Amygdala (tissue), 56 donors: ENCODE measurements at places on chromosomes 11 and 22.

DNA sequence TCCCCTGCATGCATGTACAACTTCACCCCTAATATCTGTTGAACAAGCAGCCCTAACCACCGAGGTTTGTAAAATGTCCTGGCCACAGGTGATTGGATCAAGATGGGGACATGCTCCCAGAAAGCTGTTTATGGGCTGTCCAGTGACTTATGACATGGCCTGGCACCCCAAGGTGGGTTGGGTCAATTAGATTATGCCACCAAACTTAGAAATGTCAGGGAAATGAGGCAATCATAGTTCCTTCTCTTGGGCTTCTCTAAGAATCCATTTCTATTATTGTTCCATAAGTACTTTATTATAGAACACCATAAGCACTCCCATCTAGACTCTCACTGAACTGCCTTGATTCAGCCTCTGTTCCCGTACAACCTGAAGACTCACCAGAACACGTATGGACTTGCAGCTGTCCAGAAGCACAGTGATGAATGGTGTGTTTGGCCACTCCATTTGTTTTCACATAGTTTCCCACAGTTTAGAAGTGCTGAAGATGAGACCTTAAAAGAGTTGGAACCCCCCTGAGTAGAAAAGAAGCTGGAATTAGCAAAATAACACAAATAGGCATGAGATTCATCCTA is 45.5 kb upstream of the OLFML1 start:
- DNase-seq, result no peak

DNA sequence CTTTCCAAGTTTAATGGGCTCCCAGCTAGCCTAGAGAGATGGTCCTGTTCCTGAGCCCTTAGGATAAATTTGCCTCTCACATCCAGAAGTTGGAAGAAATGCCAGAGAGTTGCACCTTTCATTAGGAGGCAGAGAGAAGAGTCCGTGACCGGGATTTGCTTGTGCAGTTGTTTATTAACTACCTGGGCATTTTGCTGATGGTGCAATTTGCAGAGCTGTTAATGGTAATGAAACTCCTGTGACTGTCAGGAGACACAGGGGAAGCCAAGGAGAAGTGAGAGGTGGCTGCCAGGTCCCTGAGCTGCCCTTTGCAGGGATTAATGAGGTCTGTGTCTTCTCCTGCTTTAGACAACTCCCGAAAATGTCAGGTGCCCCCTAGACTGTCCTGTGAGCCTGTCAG is 69.1 kb upstream of the B3GAT1 start:
- DNase-seq, result no peak

- no peak for DNase-seq
Measured at GRCh38 chr11:32137263-32137662, 46.4 kb downstream of the RCN1 start.

DNA sequence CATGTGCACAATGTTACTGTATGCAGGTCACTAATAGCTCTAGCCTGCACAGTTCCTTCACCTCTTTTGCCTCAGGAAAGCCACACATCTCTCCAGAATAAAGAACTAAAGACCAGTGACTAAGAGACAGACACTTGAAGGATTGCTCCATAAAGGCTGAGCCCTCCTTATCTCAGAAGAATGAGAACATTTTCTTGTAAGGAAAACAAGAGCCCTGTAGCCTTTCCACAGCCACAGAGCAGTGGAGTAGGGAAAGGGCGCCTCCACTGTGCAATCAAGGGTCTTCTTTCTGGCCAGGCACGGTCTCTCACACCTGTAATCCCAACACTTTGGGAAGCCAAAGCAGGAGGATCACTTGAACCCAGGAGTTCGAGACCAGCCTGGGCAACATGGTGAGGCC is 202.6 kb upstream of the TMEM45B start:
- DNase-seq, result no peak

DNA sequence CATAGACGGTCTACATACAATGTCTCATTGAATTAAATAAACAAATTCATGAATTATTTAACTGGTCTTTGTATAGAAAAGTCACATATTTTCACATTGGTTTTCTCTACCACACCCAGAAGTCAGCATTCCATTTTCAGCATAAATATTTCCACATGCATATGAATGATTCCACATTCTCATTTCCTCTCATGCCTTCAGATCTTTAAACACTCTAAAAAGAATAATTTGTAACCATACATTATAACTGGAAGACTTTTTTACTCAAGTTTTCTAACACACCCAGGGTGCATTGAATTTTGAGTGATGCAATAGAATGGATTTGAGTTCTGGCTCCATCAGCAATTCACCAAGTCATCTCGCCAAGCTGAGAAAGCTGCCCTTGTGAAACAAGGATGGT is 501.8 kb upstream of the TENM4 start:
- DNase-seq, result no peak

DNA sequence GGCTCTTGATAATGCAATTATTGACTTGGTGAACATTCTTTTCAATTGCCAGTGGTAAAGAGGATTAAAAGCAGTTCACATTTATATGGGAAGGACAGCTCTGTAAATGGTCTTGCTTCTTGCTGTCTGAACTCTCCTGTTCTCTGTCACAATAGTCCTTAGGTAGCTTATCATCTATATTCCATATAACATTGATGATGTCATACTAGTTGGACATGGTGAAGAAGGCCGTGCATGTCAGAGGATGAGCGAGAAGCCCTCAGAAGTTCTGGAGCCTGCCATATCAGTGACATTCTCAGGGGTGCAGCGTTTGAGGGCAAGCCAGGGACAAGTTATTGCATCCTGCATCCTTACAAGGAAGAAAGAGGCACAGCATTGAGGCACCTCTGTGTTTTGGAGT is 2.6 kb upstream of the CHKB start:
- DNase-seq, result no peak

DNA sequence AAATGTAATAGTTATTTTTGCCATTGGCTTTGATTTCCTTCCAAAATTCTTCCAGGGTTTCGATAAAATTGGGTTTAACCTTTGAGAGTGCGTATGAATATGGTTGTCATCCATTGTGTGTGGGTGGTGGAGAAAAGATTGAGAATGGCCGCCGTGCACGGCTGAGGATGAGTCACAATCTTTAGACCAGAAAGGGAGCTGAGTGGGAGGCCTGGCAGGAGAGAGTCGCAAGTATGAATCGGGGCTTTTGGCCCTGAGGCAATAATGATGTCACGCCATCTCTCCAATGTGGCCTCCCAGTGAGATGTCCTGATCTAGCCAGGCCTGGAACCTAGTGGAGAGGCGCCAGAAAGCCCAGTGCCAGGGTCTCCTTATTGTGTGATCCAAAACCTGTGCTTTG is 33.1 kb upstream of the SMPD1 start:
- DNase-seq, result no peak

- DNase-seq, result peak; percentile 84
Measured at GRCh38 chr22:30028731-30029130, 51.5 kb upstream of the HORMAD2 start.

DNA sequence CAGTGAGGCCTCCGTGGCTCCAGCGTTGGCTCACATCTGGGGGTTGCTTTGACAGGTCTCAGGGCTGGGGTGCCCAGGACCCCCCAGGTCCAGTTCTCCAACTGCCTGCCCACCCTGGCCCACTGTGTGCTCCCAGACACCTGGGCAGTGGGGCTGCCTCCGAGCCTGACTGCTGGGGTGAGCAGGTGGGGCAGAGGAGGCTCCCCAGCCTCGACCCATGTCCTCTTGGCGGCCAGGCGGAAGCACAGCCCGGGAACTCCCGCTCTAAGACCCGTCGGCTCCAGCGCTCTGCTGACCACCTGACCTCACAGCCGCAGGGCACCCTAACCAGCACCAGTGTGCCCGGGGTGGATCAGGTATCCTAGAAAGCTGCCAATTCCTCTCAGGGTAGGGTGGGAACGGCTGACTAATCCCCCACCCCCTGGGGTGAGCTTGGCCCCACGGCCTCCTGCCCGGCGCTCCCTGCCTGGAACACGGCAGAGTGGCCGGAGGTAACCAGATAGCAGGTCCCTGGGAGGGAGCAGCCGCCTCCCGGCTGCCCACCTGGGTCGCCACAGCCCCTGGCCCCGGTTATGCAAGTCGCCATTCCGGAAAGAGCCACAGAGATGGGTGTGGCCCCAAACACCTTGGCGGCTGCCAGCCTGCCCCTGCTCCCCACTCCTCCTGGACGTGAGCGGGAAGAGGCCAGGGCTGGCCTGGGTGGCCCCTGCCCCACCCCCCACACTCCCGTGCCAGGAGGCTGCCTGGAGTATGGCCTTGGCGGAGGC is 19.2 kb upstream of the MUC5B start:
- DNase-seq, result no peak

DNA sequence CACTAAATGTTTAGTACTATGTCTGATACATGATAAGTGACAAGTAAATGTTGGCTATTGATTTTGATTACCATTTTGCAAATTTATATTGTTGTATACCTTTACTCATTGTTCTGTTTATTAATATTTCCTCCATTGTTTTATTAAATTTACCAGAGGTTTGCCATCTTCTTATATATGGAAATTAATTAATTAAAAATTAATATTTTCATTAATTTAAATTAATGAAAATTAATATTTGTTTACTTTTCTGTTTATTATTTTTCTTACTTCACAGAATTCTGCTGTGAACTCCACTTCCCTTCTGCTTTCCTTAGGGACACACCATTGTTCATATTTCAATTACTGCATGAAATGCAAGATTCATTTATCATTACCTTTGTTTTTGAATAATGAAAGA is 331.0 kb downstream of the LARGE1 start:
- no peak for DNase-seq

DNA sequence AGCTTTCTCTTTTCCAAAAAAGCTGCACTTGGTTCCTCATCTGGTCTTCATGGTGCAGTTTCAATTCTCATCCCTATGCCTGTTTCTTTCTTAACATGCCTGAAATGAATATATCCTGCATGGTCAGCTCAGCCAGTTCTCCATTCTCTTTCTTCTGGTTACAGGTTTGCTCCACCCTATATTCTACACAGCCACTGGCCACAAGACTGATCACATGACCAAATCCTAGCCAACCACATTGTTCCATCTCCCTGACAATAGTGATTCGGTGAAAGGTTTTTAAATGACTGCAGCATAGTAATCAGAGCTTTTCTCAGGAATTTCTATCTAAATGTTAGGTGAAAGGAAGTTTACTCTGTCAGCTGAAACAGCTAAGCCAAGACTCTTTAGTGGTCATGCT is 891.4 kb downstream of the METTL15 start:
- no peak for DNase-seq

- DNase-seq, result no peak
Measured at GRCh38 chr22:32103658-32104315, 55.3 kb downstream of the C22orf42 start.

DNA sequence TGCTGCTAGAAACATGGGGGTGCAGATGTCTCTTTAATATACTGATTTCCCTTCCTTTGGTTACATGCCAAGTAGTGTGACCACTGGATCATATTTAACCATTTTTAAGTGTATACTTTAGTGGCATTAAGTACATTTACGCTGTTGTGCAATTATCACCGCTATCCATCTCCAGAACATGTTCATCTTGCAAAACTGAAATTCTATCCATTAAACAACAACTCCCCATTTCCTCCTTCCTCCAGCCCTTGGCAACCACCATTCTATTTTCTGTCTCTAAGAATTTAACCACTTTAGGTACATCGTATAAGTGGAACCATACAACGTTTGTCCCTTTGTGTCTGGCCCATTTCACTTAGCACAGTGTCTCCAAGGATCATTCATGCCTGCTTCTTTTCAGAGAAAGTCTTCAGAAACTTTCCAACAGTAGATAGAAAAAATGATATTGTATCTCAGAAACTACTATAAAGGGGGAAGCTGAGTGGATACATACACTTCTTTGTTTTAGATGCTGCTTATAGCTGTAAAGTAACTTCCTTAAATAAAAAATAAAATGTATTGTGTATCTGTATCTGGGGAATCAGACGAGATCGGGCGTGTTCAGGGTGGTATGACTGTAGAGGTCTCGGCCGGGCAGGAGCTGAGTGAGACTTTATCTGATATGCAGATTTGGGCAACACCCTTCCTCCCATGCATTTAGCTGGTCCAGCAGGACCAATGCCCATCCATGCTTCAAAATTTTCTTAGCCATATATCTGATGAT is 44.6 kb upstream of the ZBED5 start:
- no peak for DNase-seq

- no peak for DNase-seq
Measured at GRCh38 chr22:44463151-44463550, 34.9 kb downstream of the RTL6 start.

DNA sequence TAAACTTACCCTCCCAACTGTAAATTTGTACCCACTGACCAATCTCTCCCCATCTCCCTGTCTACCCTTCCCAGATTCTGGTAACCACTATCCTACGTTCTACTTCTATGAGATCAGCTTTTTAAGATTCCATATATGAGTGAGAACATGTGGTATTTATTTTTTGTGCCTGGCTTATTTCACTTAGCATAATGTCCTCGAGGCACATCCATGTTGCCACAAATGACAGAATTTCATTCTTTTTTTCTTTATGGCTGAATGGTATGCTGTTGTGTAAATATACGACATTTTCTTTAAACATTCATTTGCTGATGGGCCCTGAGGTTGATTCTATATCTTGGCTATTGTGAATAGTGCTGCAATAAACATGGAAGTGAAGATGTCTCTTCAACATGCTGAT is 74.7 kb upstream of the RRM1 start:
- no peak for DNase-seq

GRCh38 chr11:129639300-129639699 is 176.3 kb upstream of the TMEM45B start:
- DNase-seq, result no peak

DNA sequence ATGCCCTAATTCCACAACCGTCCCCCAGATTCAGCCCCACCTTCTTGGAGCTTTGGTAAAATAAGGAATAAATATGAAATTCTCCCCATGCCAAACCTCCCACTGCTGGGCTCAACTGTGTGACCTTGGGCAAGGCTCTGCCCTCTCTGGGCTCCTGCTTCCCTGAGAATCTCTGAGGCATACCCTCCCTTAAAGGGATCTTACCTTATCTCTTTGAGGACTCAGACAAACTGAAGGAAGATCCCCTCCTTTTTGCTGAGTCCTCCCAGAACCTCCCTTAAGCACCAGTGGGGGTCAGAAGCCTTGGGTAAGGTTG is 2.7 kb downstream of the CD248 start:
- DNase-seq, result no peak

DNA sequence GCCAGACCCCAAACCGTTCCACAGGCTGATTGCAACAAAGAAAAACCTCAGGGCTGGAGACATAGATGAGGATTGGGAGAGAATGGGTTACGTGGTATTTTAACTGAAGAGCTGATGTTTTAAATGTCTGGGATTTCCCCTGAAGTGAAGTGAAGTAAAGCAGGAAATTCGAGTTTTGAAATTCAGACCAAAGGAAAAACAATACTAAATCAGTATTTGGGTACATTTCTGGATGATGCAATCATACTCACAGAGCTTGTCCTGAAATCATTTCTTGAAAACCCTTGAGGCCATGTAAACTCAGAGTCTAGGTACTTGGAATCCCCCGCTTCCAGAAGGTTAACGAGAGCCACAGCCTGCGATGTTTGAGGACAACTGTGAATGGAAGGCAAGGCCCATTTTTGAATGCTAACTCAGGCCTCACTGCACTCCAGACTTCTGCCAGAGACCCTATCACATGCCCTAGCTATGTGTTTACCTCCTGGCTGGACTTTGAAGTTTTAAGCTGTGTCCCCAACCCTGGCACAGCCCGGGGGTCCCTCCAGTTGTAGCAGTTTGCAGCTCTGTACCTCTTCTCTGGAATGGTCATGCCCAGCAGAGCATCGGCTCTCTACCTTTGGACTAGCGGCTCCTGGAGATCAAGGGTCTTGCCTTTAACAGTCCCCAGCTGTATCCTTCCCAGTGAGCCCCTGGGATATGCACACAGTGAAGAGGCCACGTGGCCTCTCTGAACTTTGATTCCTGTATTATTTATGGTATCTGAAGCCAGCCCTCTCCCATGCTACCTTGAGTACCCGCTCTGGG is 5.4 kb upstream of the FTH1 start:
- no peak for DNase-seq
